Activated T-helper 1 cell treated with Interleukin-2 at 50 U/mL for 16 hours (primary cell): ENCODE measurements at places on chromosomes 7 and 10.

- DNase-seq = no peak
These were observed 286 bp downstream of the DGKI start for GRCh38 chr7:137846549-137846826.

GRCh38 chr7:151095123-151095797, 9.0 kb downstream of the AGAP3 start:
- no peak for DNase-seq

GRCh38 chr7:122544463-122544862, 154.5 kb downstream of the RNF133 start:
- no peak for DNase-seq

- DNase-seq = no peak
These were observed 207.1 kb upstream of the RHOBTB1 start for GRCh38 chr10:61151059-61151458.

DNA sequence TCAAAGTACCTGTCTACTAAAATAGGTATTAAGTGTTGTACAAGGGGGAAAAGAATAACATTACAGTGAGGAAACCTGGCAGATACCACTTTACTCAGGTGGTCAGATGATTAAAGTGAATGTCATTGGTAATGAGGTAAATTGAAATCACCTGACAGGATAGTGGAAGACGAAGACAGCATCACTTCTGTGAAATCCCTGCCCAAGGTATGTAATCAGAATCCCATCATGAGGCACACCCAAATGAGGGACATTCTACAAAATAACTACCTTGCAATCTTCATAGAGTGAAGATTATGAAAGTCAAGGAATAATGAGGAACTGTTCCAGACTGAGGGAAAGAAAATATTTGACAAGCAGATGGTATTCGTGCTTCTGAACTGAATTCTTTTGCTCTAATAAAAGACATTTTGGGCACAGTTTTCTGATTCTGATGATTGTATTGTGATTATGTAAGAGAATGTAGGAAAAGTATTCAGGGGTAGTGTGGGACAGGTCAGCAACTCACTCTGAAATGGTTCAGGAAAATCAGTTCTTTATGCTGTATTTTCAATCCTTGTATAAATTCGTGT, 33.3 kb upstream of the ARMS2 start:
- DNase-seq = no peak

GRCh38 chr7:67462781-67463191, 466.2 kb downstream of the TYW1 start:
- no peak for DNase-seq

GRCh38 chr7:101466871-101467270, 104.2 kb downstream of the COL26A1 start:
- DNase-seq = no peak

- DNase-seq = no peak
These were observed 83.2 kb downstream of the FRMD4A start for GRCh38 chr10:14247377-14248116.

DNA sequence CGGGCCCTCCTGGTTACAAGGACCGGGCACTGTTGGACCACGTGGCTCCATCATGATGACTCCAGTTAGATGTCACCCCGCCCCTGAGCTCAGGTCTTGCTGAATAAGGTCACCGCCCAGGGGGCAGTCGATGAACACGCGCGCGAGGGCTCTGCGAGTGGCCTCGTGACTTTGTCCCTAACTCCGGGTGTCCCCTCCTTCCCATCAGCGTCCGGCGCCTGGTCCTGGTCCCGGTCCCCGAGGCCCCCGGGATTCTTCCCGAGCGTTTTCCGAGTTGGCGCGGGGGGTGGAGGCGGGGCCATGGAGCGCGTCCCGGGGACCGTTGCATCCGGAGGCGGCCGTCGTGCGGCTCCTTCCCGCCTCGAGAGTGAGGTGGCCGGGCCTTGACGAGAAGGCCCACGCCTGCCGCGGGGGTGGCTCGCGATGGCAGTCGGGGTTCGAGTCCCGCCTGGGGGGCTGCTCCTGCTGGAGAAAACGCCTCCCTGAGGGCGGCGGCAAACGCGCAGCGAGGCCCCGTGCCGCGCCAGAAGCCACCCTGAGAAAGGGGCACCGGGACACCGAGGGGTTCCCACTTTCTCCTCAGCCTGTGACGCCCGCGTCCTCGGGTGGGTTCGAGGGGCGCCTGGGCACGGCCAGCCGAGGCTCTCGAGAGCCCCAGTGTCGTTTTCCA, 569 bp upstream of the NPTX2 start:
- no peak for DNase-seq

GRCh38 chr7:37894671-37895070, 21.9 kb downstream of the SFRP4 start:
- no peak for DNase-seq

GRCh38 chr10:110733218-110733952, 89.2 kb downstream of the RBM20 start:
- no peak for DNase-seq

DNA sequence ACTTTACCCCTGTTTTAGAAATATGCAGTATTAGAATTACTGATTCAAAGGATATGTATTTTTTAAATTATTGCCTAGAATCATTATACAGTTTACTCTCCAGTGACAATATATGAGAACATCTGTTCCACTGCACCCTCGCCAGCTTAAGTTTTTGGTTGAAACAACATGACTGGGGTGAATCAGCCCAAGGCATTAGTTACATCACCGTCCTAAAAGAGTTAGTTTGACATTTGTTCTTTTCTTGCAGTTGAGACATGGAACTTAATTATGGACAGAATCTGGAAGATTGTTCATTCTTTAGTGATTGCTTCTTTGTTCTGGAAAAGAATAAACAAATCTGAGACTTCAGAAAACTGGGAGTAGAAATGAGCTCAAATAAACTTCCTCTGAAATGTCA, 167.3 kb upstream of the DKK1 start:
- no peak for DNase-seq

GRCh38 chr7:73647725-73648592, 19.7 kb upstream of the VPS37D start:
- DNase-seq = no peak

- DNase-seq = no peak
These were observed 25.3 kb downstream of the IKZF1 start for GRCh38 chr7:50329775-50330174.

DNA sequence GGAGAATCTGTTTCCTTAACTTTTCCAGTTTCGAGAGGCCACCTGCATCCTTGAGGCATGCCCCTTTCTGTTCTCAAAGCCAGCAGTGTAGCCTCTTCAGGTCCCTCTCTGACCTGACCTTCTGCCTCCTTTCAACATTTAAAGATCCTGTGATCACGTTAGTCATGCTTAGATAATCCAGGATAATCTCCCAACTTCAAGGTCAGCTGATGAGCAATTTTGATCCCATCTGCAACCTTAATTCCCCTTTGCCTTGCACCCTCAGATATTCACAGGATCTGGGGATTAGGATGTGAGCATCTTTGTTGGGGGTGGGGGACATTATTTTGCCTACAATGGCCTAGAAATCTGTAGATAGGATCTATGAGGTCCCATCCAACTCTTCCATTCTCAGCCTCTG, 8.0 kb downstream of the HKDC1 start:
- DNase-seq = no peak

- no peak for DNase-seq
These were observed 154.2 kb upstream of the MINDY3 start for GRCh38 chr10:16014469-16014868.

DNA sequence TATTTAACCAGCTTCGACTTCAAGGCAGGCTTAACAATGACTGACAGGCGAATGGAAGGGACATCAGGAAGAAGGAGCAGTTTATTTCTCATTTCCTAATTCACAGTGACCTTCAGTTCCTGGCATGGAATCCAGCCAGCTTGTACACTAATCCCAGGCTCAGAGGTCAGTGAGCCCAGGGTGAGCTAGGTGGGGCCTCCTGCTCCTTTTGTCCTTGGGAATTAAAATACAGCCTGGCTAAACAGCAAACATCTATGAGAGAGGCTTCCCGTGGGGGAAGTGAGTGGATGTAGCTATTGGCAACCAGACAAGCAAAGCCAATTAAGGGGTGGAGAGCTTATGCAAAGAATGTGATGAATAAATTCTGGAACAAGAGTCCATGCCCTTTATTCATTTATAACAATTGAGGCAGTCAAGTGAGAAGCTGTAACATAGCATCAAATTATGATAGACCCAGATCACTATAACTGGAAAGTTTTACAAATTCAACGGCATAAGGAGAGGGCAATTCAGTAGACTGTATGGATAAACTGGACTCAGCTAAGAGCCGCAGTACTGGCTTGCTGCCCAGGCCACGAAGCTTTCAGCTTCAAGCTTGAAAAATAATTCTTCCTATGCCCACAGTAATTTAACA, 57.1 kb downstream of the STK17A start:
- no peak for DNase-seq

DNA sequence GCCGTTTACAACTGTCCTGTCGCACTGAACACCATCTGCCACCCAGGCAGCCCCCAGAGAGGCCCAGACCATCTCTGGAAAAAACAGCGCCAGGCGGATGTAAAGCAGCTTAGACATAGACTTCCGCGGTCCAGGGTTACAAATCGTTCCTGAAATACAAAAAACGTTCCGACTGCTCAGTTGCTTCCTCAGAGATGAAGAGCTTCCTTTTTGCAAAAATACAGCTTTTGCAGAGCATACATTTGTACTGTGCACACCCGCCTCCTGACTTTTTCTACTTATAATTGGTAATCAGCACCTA, 11.4 kb downstream of the DAGLB start:
- no peak for DNase-seq

DNA sequence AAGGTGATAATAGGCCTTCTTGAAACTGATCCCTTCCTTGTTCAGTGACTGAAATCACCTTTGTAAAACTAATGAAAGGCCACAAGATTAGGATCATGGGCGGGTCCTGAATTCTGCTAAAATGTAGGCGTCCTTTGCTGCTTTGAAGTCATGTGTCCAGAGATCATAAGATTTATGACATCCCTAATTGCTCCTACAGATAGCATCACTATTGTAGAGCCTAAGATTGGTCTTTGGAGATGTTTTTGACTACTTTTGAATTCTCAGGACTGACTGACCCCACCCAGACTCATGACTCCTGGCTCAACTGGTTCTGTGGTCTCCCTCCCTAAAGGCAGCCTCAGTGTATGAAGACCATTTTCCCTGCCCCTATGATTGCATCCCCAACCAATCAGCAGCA, 322.6 kb upstream of the SEMA3D start:
- no peak for DNase-seq

GRCh38 chr10:30445711-30446110, 11.7 kb downstream of the MAP3K8 start:
- DNase-seq = no peak

- DNase-seq = no peak
These were observed 97.4 kb downstream of the LRRC18 start for GRCh38 chr10:48842231-48842630.

DNA sequence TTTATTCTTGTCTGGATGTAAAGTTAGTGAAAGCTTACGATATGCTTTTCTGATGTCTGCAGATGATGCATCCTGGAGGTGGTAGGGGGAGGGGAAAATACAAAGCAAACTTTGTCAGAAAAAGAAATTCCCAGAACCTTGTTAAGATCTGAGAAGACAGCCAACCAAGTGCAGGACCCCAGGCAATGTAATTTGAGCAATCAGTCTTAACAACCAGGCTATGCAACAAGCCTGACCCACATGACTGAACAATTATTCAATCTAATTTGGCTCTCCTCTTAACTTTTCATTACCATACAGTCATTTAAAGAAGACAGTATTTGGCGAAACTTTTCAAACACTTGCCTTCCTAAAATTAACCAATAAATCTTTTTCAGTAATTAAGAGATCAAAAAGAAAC, 74.5 kb downstream of the DNAJC1 start:
- no peak for DNase-seq

DNA sequence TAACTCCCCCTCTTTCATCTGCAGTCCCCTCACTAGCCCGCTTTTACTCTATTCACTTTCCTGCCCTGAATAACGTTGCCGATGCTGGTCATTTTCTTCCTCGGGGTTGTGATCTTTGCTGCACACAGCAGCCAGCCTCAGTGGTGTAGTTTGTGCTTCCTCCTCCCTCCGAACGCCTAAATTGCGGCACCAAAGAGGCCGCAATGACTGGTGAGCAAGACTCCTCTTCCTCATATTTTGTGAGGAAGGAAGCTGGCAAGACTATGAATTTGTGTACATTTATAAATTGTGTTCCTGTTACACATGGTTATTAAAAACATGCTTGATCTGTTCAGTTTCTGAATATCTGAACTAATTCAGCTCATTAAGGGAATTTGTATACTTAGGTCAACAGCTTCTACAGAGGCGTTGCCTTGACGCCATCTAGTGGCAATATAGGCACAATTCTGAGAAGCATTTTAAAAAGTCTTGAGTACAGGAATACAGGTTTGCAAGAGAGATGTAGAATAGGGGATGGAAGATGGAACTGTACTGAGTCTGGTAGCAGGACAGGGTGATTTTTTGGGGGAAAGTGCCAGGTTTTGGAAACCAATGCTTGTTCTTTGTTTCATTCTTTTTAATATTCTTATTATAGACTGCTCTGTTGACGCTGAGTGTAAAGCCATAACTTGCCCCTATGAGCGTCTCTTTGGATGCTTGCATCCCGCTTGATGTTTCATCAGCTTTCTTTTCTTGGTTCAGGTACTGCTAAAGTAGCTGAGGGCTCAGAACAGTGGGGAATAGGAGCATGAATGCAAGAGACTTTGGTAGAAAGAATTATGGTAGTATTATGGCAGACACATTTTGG, 4.1 kb upstream of the TAS2R5 start:
- DNase-seq = no peak

GRCh38 chr7:2199528-2199927, 33.2 kb downstream of the MAD1L1 start:
- no peak for DNase-seq

GRCh38 chr7:51774178-51774577, 457.6 kb upstream of the COBL start:
- no peak for DNase-seq

DNA sequence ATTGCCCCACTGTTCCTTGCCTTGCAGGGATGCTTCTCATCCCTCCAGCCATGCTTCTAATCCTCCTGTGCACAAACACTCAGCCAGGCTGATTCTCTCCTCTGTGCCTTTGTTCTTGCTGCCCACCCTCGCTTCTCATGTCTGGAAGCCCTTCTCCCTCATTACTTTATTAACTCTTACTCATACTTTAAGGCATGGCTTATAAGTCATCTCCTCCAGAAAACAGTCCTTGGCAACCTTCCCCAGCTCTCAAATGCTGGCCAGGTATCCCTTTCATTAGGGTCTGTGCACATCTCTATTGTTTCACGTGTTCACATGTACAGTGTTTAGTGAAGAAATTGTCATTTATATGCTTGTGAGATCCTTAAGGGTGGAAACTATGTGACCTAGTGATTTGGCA, 62.9 kb downstream of the ITGB8 start:
- DNase-seq = no peak

- DNase-seq = no peak
These were observed 42.9 kb upstream of the SAMD8 start for GRCh38 chr10:75068523-75068922.

- DNase-seq = no peak
These were observed 606.6 kb upstream of the SORCS1 start for GRCh38 chr10:107771066-107771465.
